ENCODE measurements at places on chromosomes 5 and 9.

- no peak for DNase-seq
These were observed 19.2 kb upstream of the NDST1 start for GRCh38 chr5:150488519-150489359.

DNA sequence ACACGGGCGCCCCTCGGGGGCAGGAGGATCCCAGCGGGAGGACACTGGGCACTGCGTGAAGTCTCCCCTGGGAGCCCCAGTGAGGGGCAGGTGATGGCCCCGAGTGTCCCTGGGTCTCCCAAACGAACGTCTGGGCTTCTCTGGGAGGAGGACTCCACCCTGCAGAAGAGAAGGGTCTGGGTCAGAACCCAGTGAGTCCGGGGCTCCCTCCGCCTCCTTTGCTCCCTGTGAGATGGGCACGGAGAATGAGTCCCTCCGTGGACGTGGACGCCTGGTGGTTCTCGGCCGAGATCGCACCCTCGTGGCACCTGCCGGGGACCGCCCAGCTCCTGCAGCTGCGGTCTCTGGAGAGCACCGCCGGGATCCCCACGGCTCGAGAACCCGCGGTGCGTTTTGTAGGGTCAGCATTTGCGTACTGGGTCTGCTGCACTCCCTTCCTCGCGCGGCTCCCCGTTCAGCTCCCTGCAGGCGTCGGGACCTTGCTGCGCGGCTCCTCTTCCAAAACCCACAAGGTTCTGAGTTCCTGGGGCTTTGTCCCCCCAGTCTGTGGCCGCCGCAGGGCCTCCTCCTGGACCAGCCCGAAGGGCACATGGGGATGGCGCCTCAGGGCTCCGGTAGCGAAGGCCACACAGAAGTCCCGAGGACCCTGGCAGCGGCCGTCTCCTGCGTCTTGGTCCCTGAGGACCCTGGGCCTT is 10.2 kb upstream of the CEP72 start:
- DNase-seq = no peak

GRCh38 chr9:95139126-95139525 is 178.4 kb downstream of the FANCC start:
- no peak for DNase-seq

GRCh38 chr5:102554728-102555127 is 55.9 kb upstream of the SLCO6A1 start:
- peak; percentile 96 for DNase-seq

DNA sequence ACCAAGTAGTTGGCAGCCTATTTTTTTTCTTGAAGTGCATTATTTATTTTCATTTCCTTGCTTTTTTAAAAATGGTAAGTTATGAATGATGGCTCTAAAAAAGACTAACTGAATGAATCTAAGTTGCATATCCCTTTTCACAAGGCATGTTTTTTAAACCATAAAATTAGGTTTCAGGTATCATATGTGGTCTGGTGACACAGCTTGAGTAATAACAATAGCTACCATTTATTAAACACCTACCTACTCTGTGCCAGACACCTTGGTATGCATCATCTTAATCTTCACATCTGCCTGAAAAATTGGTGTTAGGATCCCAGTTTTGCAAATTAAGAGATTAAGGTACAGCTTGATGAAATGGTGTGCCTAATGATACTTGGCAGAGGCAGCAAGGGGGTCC is 4.3 kb upstream of the GABBR2 start:
- no peak for DNase-seq

DNA sequence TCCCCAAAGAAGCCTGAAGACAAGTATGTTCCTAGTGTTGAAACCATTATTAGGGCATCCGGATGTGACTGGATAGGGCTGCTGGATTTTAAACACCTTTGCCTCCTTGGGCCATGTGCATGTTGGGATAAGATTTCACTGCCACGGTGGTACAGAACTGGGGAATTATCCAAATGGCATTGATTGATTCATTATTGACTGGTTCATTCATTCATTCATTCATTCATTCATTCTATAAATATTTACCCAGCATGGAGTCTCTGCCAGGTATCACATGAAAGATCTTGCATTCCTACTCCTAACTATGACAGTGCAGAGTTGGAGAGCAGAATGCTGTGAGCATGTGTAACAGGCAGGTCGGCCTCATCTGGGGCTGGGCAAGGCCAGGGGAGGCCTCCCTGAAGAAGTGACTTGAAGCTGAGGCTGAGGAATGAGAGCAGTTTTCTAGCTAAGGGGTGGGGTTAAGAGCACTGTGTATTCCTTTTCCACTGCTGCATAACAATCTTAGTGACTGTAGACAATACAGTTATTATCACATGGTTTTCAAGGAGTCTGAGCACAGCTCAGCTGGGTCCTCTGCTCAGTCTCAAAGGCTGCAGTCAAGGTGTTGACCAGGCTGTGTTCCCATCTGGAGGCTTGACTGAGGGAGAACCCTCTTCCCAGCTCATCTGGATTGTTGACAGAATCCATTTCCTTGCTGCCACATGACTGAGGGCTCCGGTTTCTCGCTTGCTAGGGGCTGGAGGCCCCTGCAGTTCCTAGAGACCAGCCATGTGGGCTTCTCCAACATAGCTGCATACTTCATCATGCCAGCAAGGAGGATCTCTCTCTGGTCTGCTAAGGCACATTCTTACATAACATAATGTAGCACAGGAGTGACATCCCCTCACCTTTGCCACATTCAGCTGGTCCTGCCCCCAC is 35.7 kb downstream of the AK8 start:
- no peak for DNase-seq

- peak; percentile 65 for DNase-seq
These were observed 624 bp downstream of the FBXW11 start for GRCh38 chr5:172005708-172006320.

Data from NCI-H69 (cell line).